A172 (cell line): ENCODE measurements at places on chromosomes 2 and 18. TPM values are rescaled to one million over a fixed set of nuclear protein-coding genes. Genes with fewer than 3 reads are reported as not detected.
A peak's percentile ranks its signal among the peaks of the same experiment; 100 is the strongest.

DNA sequence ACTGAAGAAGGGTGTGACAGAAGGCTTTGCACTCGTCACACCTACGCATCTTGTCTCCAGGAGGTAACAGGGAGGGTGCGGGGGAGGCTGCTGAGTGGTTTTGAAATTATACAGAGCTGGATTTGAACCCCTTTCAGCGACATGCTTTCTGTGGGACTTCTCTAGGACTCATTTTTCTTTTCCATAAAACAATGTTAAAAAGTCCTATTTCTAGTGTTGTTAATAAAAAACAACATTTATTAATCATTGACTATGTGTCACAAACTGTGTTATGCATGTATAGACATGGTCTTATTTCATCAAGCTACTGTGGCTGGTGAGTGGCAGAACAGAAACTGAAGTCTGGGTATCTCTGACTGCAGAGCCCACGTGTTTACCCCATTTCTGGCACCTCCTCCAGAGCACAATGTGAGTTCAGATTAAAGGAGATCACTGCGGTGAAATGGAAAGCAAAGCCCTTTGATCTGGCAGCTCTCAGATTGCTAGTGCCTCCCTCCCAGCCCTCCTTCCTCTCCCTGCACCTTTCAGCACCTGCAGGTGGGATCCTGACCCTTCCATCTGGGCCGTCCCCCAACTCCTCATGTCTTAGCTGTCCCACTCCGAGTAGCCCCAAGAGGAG is 315.5 kb upstream of the MYT1L start:
- peak; percentile 60 for DNase-seq

DNA sequence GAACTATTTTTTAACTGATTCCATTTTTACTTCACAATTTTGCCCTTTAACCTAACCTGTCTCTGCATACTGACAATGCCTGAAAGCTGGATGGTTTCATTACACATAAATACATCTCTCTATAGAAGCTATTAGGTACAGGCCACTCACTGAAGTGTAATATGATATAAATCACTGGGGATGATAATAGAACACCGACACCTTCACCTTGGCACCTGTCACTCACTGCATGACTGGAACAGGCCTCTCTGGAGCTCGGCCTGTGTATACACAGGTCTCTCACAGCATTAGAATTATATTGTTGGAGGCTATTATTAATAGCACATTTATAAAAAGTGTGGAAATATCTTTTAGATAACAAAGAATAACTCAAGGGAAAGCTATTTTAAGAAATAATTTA is 138.2 kb downstream of the TMEM131 start:
- no peak for DNase-seq

GRCh38 chr2:119491776-119492525 is 32.3 kb downstream of the SCTR start:
- peak; percentile 96 for DNase-seq

Gene NAB1
- total RNA-seq: 45.5 and 54.8 TPM in 2 replicates

Gene SF3B1
- total RNA-seq: 271 and 314 TPM in 2 replicates

GRCh38 chr18:46275370-46275769 is 171.2 kb downstream of the HAUS1 start:
- DNase-seq: no peak

DNA sequence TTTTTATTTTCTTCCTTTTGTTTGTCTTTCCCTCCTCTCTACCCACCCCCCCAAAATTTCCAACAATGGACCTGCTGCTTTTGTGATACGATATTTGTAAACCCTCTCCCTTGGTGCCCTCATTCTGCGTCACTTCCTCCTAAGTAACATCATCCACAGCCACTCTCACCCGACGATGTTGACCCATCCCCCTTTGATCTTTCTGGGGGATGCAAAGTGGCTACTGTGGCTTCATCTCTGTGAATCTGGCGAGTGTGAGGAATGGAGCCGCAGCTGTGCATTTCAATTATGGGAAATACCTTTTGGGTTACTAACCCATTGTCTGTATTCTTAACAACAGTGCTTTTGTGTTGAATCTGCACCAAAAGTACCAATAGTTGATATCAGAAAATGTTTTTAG is 19.4 kb downstream of the ANTXR1 start:
- no peak for DNase-seq

Gene COL4A3
- total RNA-seq: not detected in 2 replicates

Gene RELCH
- total RNA-seq: 10.6 and 13.0 TPM in 2 replicates

DNA sequence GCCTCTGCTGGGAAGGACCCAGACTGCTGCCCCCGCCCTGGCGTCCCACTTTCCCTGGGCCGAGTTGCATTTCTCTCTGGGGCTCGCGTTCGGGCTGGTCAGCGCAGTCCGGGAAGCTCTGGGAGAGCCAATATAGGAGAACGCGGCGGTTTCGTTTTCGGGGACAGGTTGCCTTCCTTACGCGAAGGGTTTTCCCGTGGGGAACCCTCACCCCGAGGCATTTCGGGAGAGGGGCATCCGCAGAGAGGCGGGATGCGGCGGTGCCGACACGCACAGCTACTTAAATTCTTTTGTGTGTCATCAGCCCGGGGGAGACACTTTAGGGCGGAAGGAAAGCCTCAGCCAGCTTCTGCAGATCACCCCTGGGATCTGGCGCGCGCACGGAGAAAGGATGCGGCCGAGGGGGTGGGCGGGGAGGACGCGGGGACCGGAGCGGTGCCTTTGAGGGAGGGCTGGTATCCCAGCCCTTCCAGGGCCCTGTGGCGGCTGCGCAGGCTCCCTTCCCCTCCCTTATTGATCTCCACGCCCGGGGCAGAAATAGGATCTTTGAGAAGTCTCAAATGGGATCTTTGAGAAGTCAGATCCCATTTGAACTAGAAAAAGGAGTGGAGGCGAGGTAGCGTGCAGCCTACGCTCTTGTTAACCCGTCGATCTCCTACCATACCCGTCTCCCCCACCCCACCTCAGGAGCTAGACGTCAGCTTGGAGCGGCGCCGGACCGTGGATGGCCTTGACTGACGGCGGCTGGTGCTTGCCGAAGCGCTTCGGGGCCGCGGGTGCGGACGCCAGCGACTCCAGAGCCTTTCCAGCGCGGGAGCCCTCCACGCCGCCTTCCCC is 1.2 kb downstream of the GATA6 start:
- peak; percentile 31 for DNase-seq

GRCh38 chr2:54149638-54150441 is 34.4 kb downstream of the ACYP2 start:
- DNase-seq: no peak

- DNase-seq: peak; percentile 26
Measured at GRCh38 chr2:108968619-108969018, 20.4 kb downstream of the EDAR start.

Gene B3GNT2
- total RNA-seq: 37.8 and 42.0 TPM in 2 replicates

- no peak for DNase-seq
Measured at GRCh38 chr2:44833171-44834069, 108.1 kb upstream of the SIX3 start.

DNA sequence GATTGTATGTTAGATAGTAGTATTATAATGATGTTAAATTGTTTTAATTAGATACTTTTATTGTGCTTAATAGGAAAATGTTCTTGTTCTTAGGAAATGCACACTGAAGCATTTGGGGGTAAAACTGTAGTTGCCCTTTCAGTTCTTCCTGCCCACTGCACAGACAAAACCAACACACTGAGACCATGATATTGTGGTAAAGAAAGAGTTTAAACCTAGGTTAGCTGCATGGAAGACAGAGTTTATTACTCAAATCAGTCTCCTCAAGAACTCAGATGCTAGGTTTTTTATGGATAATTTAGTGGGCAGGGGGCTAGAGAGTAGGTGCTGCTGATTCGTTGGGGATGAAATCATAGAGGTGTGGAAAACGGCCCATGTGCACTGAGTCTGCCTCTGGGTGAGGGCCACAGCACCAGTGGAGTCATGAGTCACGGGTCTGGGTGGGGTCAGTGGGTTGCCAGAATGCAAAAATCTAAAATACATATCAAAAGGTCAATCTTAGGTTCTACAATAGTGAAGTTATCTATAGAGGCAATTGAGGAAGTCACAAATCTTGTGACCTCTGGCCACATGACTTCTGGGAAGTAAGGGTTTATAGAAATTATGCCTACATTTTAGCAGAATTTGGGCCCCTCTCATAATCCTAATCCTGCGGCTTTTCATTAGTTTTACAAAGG is 283.4 kb upstream of the FBXO11 start:
- DNase-seq: no peak
